Skin of body (tissue), 3 donors: ENCODE measurements at places on chromosomes 1 and 21. TPM values are rescaled to one million over a fixed set of nuclear protein-coding genes. Genes with fewer than 3 reads are reported as not detected.

Gene TCHH
- total RNA-seq, result 315 TPM

Gene GFI1
- total RNA-seq, result 1.9 TPM

Gene LCE1B
- total RNA-seq, result 1.9 TPM

Gene PLA2G4A
- 24.3 TPM for total RNA-seq

Gene CEP104
- total RNA-seq, result 30.7 TPM

Gene SLC45A1
- total RNA-seq, result 0.49 TPM

Gene JAM2
- total RNA-seq, result 29.0 TPM

Gene NEXN
- 12.2 TPM for total RNA-seq

Gene ATP1A4
- total RNA-seq, result not detected

Gene PLD5
- total RNA-seq, result 0.39 TPM
